Bone marrow (tissue), 2 donors: ENCODE measurements at places on chromosomes 13 and 19.

DNA sequence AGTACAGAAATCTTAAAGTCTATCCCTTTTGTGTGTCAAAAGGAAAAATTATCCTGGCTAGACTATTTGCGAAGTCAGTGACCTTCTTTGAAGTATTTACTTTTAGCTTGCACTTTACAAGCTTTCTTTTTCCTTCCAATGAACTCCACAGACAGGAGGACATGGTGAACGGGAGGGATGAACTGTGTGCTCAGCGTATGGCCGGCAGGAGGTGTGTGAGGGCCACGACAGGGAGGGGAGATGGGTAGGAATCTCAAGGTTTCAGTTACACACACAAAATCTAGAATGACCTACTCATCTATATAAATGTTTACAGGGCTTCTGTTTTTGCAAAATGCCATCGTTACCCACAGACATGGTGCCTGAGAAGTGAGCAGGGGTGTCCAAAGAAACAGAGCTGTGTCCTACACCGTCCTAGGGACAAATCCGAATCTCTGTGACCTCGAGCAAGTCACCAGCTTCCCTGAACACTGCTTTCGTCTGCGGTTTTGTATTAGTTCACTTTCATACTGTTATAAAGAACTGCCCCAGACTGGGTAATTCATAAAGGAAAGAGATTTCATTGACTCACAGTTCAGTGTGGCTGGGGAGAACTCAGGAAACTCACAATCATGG is 537.2 kb downstream of the LIG4 start:
- DNase-seq = no peak

DNA sequence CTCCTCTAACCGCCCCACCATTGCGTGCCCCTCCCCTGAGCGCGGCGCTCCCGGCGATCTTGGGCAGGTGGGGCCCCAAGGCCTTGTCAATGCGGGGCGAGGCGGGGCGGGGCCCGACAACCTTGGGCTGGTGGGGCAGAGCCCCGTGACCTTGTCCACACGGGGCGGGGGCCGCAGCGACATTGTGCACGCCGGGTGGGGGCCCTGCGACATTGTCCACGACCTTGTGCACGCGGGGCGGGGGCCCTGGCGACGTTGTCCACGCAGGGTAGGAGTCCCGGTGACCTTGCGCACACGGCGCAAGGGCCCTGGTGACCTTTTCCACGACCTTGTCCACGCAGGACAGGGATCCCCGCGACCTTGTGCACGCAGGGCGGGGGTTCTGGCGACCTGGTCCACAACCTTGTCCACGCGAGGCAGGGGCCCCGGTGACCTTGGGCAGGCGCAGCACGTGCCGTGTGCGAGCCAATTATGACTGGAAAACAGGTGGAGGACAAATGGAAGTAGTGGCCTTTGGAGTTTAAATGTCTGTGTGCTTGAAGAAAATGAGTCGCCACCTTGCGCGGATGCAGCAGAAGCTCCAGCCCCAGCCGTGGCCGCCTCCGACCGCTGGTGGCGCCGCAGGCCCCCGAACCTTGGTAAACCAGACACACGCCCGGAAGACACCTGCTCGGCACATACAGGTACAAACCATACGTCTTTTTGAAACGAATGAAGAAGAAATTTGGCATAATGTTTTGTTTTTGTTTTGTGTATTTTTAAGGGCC is 62.6 kb downstream of the LATS2 start:
- DNase-seq = no peak

- DNase-seq = no peak
Measured at GRCh38 chr19:1811942-1812425, at the start of gene ATP8B3. Gene ATP8B3, minus strand, starts transcription at chr19:1812276. Its CDS starts 540 bp downstream, at chr19:1811736.

- no peak for DNase-seq
Measured at GRCh38 chr13:46289260-46289955, 77.7 kb downstream of the LRRC63 start.

GRCh38 chr19:8569066-8569771 is 8.0 kb downstream of the MYO1F start:
- DNase-seq = peak; percentile 54

DNA sequence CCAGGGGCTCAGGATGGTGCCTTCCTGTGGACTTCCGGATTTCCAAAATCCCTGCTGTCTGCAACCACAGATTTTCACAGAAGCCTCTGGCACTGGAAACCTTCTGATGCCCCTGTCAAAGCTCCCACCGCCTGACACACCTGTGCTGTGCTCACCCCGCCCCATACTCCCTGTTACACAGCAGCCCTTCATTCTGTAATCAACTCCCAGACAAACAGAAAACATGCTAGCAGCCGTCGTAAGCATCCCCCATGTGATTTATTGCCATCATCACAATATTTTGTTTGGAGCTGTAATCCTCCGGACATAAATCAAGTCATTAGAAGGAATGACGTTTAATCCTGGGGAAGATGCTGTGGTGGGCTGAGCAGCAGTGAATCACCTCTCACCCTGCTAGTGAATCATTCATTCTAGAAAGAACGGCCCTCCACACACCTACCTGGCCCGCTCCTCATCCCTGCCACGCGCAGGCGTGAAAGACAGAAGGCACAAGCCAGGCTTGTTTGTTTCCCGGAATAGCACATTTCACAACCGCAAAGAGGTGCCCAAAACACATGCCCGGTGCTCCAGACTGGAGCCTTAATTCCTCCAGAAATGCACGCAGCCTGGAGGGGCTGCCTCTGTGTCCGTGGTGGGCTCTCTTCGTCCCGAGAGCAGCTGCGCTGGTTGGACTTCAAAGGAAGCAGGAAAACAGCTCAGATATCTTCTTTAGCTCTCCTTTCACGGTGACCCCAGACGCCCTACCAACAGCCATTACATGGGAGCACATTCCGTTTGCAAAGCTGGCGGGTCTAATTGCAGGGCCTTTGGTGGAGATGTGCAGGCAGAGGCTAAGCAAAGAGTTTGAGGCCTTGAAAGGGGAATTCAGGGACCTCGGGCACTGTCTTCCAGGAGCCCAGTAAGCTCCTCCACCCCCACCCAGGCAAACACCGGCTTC is 41.3 kb upstream of the KCTD15 start:
- DNase-seq = no peak

- DNase-seq = no peak
Measured at GRCh38 chr13:103224804-103225203, 158.6 kb upstream of the SLC10A2 start.
